ENCODE measurements at places on chromosomes 2 and 18.

- DNase-seq, result no peak
Measured at GRCh38 chr2:130183512-130184373, 1.7 kb downstream of the MZT2B start.

DNA sequence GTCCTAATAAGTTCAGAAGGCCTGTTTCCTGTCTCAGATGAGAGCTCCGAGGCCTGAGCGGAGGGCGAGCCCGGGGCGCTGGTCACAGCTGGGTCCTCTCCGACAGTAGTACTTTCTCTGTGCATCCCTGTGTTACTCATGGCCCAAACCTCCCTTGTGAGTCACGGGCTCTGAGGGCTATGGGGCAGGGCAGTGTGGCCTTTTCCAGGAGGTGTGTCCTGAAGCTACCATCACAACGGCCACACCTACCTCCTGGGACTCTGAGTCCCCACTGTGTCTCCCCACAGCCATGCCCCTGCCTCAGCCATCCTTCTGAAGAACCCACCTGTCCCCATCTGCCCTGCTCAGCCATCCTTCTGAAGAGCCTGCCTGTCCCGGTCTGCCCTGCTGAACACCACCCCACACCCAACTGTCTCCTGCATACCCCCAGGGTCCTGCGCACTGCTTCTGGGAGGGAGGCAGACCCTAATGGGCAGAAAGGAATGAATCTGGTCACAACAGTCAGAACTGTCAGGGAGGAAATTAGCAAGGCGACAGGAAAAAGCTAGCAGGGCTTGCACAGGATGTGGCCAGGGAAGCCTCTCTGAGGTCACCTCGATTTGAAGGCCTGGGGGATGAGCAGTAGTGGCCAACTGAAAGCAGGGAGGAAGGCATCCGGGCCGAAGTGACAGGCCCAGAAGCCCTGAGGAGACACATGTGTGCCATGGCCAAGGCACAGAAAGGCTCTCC lies 145.4 kb upstream of the RIOK3 start:
- peak; percentile 41 for DNase-seq

DNA sequence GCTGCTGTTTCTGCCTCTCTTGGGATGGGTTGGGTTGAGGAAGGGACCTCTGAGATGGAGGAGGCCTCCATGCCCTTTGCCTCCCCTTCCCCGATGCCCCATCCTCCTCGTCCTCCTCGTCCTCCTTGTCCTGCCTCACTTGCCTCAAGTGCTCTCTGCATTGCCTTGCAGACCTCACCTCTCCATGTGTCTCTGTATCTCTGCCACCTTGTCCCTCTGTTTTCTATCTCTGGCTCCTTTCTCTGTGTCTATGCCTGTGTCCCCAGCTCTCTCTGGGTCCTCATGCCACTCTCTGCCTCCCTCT lies 87.5 kb downstream of the MCFD2 start:
- DNase-seq, result no peak

- no peak for DNase-seq
Measured at GRCh38 chr2:233059797-233060500, at the start of gene INPP5D. Gene INPP5D, plus strand, starts transcription at chr2:233060342. Its CDS starts 137 bp downstream, at chr2:233060479.

DNA sequence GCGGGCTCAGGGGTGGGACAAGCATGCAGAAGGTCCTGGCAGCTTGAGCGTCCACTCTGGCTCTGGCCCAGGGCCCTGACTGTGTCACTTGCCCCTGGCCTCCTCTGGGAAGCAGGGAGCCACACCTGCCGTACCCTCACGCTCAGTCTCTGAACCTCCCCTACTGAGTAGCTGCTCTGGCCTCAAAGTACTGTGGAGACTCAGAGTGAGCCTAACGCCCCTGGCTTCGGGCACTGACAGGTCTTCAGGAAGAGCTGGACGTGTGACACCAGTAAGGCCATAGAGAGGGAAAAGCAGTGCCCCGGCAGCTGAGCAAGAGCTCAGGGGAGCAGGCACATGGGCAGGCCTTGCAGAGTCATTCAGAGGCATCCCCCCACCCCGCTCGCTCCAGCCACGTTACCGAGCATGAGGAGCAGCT lies 73.3 kb downstream of the SFXN5 start:
- DNase-seq, result no peak

Data from adipocyte (in vitro differentiated cells).